ENCODE measurements at places on chromosomes 2 and 18.

DNA sequence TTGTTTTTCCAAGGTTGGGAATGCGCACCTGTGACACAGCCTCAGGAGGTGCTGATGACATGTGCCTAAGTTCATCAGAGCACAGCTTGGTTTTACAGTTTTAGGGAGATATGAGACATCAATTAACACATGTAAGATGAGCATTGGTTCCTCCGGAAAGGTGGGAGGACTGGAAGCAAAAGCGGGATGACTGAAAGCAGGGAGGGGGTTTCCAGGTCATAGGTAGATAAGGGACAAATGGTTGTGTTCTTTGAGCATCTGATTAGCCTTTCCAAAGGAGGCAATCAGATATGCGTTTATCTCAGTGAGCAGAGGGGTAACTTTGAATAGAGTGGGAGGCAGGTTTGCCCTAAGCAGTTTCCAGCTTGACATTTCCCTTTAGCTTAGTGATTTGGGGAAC is 26.3 kb downstream of the CAPG start:
- no peak for DNase-seq

GRCh38 chr2:231497651-231498050 is 32.6 kb downstream of the NMUR1 start:
- no peak for DNase-seq

- DNase-seq, result no peak
These were observed 221.6 kb downstream of the VAPA start for GRCh38 chr18:10135302-10135926.

- DNase-seq, result no peak
These were observed 15.0 kb downstream of the GPR45 start for GRCh38 chr2:105256431-105257047.

GRCh38 chr2:186726938-186727337 is 33.1 kb downstream of the FAM171B start:
- no peak for DNase-seq

GRCh38 chr2:170227951-170228350 is 50.0 kb downstream of the MYO3B start:
- DNase-seq, result no peak

DNA sequence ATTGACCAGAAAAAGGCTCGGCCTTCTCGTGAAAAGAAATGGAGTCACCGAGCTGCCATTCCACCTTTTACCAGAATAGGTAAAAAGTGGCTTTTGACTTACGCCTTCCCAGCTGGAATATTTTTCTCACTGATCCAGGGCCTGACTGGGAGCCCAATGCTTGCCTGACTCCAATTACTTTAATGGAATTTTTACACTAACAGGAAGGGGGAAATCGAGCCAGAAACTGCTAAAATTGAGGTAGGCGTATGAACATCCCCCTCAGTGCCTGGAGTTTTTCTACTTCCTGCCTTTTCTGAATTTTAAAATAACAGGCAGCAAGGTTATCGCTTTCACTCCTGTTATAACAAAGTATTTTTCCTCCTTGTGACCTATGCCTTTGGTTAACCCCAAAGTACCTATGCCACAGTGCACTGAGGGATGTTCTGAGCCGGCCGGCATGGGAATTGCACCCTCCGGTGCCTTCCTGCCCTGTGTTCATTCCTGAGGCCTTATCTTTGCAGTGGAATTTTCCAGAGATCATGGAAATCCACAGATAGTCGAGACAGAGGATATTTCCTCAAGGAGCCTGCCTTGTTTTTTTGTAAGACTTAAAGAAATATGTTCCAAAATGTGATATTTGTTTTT is 18.3 kb upstream of the RPL31 start:
- DNase-seq, result no peak

DNA sequence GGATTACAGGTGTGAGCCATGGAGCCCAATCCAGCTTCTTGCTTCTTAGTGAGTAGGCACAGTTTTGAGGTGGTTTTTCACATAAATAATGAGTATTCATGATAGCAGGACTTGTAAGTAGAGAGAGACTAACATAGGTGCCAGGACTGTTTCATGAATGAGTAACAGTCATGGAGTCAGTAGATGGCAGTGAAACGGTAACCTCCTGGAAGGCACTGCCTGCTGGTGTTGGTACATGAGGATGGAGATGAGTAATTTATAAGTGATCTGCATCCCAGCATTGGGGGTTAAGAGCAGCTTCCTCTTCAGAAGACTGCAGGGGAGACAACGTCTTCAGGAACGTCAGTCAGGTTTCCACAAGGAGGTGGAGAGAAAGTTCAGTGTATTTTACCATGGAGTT is 143.8 kb downstream of the HAUS1 start:
- no peak for DNase-seq

- DNase-seq, result no peak
These were observed 89.0 kb upstream of the DLGAP1 start for GRCh38 chr18:4544142-4544541.

GRCh38 chr2:100818003-100818605 is 1.8 kb upstream of the NPAS2 start:
- DNase-seq, result no peak

GRCh38 chr2:28644760-28645159 is 106.9 kb upstream of the PPP1CB start:
- no peak for DNase-seq

DNA sequence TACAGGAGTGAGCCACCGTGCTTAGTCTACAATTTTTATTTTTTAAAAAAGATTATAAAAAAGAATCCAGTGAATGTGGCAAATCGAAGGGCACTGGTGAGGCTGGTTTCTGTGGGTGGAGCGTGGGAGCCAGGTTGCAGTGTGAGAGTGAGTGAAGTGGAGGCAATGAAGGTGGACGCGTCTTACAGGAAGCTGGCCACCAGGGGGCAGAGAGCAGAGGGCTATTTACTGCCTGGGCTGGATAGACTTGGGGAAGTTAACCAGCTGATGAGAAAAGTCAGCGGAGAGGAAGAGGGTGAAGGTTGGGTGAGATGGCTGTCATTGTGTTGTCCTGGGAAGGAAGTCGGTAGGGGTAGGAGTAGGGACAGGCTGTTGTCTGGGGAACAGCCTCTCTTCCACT is 6.8 kb downstream of the SCTR start:
- no peak for DNase-seq

DNA sequence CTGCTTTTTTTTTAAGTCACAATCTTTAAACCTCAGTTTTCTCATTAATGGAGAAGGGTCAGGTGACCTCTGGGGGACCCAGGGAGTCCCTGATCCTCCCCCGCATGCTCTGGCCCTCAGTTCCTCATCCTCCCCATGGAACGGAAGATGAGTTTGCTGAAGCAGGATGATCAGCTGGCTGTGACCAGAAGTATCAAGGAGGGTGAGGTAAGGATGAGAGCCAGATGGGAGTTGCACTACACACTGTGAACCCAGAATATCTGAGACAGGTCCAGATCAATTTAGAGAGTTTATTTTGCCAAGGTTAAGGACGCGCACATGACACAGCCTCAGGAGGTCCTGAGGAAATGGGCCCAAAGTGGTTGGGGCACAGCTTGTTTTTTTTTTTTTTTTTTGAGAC is 3.8 kb downstream of the CATIP start:
- DNase-seq, result no peak

- DNase-seq, result peak; percentile 1
These were observed at the start of gene GALNT13 for GRCh38 chr2:153871231-153872221. TSS of gene GALNT13 (plus strand) at chr2:153871922.

DNA sequence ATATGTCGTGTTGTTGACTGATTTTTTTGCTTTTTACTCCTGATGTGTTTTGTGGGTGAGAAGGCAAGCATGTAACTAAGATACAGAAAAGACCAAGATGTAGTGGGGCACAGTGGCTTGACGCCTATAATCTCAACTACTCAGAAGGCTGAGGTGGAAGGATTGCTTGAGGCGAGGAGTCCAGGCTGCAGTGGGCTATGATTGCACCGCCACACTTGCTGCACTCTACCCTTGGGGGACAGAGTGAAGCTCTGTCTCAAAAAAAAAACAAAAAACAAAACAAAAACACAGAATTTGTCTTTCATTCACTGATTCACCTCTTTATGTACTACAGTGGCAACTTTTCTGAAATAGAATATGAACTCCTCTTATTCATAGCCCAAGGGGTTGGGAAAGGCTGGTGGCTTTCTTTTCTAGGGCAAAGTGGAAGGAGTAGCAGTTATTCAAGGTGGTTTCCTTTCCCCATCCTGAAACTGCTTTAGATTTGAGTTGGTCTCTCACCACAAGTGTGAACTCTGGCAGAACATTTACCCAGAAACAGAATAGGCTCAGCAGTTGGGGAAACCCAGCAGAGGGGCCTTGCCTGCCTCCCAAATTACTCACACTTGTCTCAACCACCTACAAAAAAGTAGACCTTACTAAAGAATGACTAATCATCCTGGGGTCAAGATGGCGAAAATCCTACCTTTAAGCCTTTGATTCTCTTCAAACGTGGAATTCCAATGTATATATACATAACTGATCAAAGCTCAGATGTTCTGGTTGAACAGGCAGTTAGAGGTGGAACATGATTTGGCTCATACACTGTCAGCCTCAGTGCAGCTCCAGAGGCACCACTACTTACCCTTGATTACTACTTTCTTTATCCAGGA is 6.5 kb downstream of the TANK start:
- peak; percentile 81 for DNase-seq

DNA sequence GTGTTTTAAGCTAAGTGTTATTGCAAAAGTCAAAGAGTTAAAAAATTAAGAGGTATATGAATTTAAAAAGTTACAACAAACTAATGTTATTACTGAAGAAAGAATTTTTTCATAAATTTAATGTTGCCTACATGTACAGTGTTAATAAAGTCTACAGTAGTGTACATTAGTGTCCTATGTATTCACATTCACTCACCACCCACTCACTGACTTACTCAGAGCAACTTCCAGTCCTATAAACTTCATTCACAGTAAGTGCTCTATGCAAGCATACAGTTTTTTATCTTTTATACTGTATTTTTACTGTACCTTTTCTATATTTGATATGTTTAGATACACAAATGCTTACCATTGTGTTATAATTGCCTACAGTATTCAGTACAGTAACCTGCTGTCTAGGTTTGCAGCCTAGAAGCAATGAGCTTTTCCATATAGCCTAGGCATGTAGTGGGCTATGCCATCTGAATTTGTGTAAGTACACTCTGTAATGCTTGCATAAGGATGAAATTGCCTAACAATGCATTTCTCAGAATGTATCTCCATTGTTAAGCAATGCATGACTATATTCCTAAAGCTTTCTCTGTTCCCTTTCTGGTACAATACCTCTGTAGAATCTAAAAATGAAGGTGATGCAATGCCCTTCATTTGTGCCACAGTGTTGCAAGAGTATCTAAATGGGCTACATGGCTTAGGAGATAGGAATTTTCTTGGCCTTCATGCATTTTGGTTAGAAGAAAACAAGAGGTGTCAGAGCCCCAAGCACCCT is 370.8 kb upstream of the NT5C1B start:
- no peak for DNase-seq

GRCh38 chr2:119179991-119180390 is 21.4 kb upstream of the C1QL2 start:
- no peak for DNase-seq

DNA sequence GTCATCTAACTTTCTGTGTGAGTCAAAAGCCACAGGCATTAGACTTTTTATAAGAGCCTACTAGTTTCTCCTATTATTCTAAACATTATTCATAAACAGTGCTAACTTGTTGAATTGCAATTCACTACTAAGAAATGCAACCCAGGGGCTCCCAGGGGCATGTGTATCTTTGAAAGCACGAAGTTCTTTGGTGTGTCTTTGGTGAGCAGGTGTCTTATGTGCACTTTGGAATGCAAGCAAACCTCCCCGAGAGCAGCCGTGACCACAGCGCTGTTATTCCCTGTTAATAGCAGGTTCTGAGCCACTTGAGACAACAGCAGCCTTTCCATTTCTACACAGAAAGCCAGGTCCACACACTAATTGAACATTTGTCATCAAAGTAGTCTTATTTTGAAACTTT is 123.5 kb downstream of the PRKRA start:
- DNase-seq, result no peak

DNA sequence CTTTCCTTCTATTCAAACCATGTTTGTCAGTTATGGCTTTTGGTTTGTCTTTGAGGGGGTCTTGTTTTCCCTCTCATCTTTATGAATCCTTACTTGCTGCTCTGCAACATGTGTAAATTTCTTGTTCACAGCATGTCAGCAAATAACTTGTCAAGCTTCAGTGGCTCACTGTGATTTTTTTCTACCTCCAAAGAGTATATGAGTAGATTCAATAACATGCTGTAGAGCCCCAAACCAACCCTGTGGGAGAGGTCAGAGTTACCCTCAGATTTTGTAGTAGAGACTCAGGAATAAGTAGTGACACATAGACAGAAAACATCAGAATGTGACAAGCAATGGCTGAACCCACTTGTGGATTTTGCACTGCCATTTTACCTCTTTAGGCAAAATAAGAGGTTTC is 121.6 kb downstream of the PLCL1 start:
- no peak for DNase-seq

- DNase-seq, result no peak
These were observed 20.5 kb downstream of the GREB1 start for GRCh38 chr2:11554399-11554716.

DNA sequence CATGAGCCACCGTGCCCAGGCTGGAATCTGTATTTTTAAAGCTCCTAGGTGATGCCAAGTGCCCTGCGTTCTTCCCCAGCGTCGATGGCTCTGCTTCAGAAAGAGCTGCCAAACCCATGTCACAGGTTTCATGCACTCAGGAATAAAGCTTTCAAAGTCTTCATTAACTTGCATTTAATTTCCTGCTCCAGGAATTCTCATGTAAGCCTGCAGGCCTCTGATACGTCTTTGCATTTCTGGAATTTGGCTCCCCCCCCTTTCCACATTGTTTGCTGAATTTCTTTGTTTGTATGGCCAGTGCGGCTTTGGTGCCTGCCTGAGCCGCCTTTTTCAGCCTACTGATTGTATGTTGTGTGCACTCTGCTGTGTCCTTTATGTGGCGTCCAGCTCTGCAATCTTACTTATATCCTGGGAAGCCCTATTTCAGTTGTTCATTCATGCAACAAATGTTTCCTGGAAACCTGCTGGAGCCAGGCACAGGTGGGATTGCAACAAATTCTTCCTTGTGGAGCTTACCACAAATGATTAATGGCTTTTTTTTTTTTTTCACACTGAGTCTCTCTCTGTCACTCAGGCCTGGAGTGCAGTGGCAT is 17.9 kb upstream of the OTOF start:
- DNase-seq, result no peak
